IMR-90 (cell line): ENCODE measurements at places on chromosomes 12 and 14. TPM values are rescaled to one million over a fixed set of nuclear protein-coding genes. Genes with fewer than 3 reads are reported as not detected.

DNAH10 gene
- 0.18 and 0.28 TPM in 2 replicates for total RNA-seq

SLC7A8 gene
- total RNA-seq: not detected in 2 replicates

TAS2R9 gene
- under 0.01 TPM in 1 of 2 replicates, not detected in the other for total RNA-seq

P2RX2 gene
- not detected in 2 replicates for total RNA-seq

A2ML1 gene
- not detected in 2 replicates for total RNA-seq

NKX2-1 gene
- not detected in 2 replicates for total RNA-seq

PTCSC3 gene
- total RNA-seq: not detected in 2 replicates

PDZRN4 gene
- total RNA-seq: not detected in 2 replicates

CD163L1 gene
- total RNA-seq: 1.4 and 1.6 TPM in 2 replicates

KRT75 gene
- not detected in 2 replicates for total RNA-seq

HCAR3 gene
- not detected in 2 replicates for total RNA-seq

PTPRQ gene
- total RNA-seq: 1.4 and 2.8 TPM in 2 replicates

CIDEB gene
- under 0.01 TPM in 2 replicates for total RNA-seq

ARHGAP9 gene
- 0.18 and 0.28 TPM in 2 replicates for total RNA-seq

TBX3 gene
- total RNA-seq: 15.8 and 18.6 TPM in 2 replicates

KRT6C gene
- not detected in 2 replicates for total RNA-seq

REP15 gene
- 2.2 and 2.5 TPM in 2 replicates for total RNA-seq
